ENCODE measurements at places on chromosomes 2 and 18. TPM values are rescaled to one million over a fixed set of nuclear protein-coding genes. Genes with fewer than 3 reads are reported as not detected.

DNA sequence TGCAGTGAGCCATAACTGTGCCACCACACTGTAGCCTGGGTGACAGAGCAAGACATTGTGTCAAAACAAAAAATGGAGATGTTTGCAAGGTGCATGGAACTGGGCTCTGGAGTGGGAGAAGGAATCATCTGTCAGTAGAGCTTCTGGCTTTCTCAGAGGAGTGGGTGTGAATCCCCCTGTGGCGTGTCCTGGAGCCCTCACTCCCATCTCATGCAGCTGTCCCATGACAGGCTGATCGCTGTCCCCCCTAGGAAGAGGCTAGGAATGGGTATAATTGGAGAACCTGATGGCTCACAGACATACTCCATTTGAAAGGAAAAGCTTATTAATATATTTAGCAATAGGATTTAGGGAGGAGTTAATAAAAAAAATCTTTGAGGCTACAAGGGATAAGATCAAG is 125.8 kb upstream of the EPB41L3 start:
- DNase-seq = no peak

DNA sequence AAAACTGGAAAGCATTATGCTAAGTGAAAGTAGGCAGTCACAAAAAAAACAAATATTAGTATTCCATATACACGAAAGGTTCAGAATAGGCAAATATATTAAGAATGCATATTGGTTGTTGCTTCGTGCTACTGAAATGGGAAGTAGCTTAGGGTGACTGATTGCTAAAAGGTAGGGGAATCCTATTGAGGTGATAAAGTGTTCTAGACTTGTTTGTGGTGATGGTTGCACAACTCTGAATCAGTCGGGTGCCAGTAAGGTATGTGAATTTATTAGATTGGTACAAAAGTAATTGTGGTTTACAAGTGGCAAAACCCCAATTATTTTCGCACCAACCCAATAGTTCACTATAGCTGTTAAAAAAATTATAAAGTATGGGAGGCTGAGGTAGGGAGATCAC is 20.7 kb downstream of the USP34 start:
- DNase-seq = no peak

- DNase-seq = no peak
These were observed 531.5 kb downstream of the TNS1 start for GRCh38 chr2:217471319-217471718.

DNA sequence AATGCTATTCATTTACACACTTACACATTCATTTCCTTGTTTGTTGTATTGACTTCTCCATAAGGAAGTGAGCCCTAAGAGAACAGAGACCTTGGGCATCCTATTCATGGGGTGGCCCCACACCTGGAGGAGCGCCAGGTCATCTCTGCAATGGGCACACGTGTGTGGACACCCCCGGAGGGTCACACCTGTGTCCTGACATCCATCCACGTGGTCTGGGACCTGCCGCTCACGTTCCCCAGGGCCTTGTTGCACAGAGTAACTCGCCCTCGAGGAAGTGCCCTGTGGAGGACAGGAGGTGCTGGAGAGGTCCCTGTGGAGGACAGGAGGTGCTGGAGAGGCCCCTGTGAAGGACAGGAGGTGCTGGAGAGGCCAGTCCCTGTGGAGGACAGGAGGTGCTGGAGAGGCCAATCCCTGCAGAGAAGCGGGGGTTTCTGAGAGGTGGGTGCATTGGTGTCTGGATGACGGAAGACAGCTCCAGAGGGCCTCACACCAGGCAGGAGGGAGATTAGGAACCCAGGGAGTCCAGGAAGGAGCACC is 73.2 kb upstream of the GPC1 start:
- DNase-seq = peak; percentile 48

DNA sequence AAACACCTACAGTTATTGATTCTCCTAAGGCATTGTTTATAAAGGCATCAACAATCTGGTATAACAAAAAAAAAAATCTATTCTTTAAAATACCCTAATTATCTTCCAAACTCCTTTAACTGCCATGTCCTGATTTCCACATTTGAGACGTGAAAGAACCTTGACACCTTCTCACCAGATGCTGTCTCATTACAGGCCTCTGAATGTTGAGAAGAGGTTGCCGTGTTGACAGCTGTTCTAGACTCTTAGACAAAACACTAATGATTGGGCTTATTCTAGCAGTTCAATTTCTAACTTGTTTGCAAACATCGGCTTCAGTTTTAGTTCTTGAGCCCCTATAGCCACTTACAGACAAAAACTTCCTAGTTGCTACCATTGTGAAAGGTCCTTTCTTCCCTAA is 988.8 kb downstream of the LRP1B start:
- DNase-seq = no peak

DNA sequence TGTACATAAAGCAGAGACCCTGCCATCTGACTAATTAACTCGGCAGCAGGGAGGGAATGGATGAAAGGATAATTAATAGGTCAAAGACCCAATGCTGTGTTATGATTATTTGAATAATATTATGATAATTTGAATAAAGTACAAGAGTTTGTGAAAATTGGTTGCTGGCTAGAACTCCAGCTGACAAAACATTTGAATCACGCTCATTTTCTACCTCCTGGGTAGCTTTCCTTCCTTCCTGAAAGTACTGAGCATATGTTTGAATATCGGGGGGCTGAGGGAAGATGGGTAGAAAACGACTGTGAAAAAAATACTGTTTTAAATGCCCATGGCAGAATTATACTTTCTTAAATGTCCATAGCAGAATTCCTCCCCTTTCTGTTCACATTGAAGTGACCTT is 243.6 kb upstream of the RBMS1 start:
- no peak for DNase-seq

DNA sequence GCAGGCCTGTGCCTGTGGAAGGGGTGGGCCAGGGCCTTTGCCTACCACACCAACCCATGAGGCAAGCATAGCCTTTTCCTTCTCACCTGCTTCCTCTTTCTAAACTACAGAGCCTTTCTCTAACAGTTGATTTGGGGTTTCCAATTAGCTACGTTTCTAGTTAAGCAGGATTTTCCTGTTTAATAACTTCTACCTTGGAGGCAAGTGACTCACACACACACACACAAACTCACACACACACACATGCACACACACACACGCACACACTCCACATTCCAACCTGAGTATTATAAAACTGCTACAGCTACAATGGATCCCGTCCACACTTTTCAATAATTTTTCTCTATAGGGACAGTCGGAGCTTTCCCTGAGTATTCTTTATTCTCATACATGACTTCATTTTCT is 84.9 kb downstream of the SOX11 start:
- DNase-seq = peak; percentile 28

DNA sequence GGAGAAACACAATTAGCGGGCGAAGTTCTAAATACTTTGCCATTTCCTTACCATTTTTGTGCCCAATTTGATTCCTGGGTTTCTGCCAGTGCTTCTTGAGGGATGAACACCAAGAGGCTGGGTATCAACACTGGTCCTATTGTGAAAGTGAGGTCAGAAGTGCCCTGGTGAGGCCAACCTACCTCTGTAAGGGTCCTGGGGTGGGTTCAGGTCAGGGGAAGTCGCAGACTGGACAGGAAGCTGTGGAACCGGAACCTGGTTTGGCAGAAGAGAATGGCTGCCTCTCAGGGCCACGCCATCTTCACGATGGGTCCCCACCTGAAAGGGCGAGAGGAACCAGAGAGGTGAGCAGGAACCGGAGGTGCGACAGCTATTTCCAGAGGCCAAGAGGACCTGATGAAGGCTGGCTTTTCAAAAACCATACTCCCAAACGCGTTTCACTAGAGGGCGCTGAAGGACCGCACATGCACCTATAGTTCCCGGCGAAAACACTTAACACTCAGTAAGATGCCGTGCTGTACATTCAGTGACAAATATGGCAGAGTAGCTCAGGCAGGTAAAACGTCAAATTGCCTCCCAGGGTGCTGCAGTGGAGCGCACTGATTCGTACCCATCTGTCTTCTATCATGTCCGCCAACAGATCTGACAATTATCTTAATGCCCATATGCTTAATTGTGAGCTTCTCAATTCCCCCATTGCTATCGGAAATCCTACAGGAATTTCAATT is 275.3 kb upstream of the CCDC68 start:
- peak; percentile 85 for DNase-seq

DNA sequence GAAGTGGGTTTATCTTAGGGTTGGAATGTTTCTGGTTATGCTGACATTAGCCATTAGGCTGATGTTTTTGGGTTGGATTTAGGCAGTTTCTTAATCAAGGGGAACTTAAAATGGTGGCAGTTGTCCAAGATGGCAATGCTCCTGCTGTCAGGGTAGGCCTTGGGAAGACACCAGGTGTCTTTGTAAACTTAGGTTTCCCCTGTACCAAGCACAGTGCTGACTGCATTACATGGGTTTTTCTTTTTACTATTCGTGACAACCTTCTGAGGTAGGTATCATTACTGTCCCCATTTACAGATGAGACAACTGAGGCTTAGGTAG is 528 bp upstream of the ATG16L1 start:
- DNase-seq = no peak

DNA sequence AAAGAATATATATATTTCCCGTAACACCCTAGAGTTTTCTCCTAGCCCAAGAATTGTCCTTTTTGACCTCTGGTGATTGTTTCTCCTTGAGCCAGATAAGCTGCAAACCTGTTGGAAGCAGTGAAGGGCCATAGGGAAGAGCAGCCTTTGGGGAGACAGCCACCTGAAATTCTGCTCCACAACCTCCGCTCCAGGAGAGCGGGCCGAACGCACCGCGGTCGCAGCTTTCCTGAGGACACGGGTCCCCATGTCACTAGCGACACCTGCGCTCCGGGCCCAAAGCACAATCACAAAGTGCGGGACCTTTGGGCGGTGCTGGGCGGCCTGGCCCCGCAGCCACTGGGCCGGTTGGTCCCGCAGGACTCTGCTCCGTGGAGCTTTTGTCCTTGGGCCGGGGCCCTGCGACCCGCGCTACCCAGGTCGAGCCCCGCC is 557 bp upstream of the DSG2 start:
- DNase-seq = no peak

DNA sequence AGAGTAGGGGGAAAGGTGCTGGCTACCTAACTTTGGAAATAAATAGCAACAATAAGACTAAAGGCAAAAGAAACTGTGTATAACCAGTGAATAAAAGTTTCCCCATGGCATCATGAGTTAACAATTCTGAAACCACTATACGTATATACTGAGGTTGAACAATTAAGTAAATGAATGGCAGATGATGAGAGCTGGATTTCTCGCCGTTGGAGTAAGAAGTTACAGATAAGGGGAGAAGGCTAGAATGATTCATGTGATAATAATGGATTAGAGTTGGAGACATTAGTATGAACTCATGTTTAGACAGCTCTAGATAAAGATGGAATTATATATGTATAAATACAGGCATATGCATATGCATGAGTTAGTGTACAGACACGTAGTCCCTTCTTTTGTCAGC is 152.7 kb downstream of the UBR3 start:
- no peak for DNase-seq

GRCh38 chr2:155377931-155378444 is 679.5 kb downstream of the KCNJ3 start:
- DNase-seq = no peak

Gene KIF1A
- total RNA-seq = 280 TPM

Gene PARD6G
- total RNA-seq = 0.81 TPM

Gene GALR1
- not detected for total RNA-seq

Gene PLB1
- 1.6 TPM for total RNA-seq

Gene PXDN
- total RNA-seq = not detected

Gene ADGRF3
- total RNA-seq = 0.59 TPM

Gene GYPC
- total RNA-seq = not detected

All from Calu3 (cell line).